ENCODE measurements at places on chromosomes 5 and 9.
A peak's percentile ranks its signal among the peaks of the same experiment; 100 is the strongest.

DNA sequence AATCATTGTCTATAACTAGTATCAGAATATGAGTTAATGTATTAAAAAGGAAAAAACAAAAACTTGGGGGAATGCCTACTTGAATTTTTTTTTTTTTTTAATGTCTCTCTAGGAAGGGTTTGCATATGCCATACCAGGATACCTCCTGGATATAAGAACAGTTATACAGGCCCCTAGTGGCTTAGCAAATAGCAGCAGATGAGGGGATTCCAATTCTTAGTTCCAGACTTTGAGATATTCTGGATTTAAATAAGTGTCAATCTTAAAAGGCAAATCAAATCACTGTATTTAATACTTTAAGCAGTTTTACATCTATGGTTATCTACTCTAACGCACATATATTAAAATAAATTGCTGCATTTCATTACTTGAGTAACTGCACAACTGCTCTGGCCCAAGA, 1055.5 kb upstream of the DMAC1 start:
- DNase-seq, result no peak

DNA sequence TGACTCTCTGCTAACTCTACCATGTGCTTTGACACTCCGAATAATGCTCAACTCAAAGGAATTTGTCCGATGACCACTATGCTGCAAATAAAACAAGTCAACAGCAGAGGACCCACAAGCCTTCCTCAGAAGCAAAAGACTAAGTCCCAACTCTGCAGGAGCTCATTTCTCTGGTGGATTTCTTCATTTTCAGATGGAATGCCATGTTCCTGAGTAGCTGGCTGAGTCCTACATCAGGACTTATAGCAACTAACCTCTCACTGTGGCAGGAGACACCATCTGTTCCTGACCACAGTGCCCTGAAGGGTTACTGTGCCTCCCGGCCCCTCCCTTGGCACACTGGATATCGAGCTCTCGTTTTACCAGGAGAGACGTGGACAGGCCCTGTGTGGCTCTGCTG, 20.8 kb downstream of the LHFPL2 start:
- DNase-seq, result peak; percentile 69

DNA sequence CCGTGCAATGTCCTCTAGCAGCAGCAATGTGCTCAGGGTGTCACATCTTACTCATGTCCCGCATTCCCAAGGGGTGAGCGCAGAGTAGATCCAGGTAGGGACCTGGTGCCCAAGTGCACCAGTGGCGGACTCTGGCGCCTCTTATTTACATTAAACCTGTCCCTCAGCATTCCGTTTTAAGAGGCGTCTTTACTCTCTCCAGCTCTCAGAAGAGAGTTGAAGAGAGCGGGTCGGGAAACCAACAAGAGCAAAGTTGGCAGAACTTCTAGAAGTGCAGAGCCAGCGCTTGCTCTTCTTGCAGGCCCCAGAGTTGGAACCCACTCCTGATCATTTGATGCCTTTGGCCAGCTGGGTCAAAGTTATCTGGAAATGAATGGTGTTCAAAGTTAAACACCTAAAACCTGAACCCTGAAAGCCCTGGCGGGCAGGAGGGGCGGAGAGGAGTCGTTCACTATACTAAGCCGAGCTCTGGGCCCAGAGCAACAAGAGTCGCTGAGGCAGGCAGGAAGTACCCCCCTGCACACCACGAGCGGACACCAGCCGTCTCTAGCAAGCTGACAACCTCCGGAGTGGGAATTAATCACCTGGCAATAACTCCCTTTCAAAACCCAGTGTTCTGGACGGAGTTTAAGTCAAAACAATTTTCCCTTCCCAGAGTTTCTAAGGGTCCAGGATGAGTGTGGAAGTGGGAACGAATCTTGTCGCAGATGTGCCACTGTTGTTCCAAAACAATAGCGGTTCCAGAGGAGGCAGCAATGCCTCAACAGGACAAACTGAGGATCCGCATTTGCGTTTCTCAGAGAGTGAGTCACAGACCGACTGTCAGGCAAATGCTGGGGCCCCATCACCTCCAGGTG, 122.8 kb downstream of the TMEM161B start:
- DNase-seq, result peak; percentile 5

DNA sequence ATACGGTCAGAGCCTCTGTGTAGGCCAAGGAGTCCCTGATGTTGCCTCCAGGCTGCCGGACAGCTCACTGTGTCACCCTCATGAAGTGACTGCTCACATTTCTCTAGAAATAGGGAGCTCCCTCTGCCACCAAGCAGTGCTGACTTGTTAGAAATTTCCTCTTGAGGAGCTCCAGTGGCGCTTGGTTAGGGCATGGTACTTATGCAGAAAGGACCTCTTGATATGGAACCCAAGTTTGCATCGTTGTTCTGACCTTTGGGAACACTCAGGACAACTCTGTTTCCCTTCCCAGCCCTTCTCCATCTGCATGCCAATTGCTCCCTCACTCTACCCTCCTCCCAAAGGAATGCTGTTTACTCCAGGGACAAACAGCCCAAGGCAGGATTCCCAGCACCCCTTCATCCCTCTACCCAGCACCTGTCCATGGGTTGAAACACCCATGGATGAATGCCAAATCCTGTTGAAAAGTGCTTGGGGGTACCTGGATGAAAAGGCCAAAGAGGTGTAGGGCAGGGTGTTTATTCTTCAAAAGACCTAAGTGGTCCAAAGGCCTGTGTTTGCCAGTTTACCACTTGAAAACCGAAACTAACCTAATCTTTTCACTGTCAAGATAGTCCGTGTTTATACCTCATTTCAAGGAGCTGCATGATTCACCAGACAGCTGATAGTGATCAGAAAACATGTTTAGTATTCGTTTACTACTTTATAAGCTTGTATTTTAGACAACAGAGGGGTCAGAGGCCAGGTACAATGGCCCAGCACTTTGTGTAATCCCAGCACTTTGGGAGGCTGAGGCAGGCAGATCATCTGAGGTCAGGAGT, 51.1 kb downstream of the KLF4 start:
- DNase-seq, result no peak

DNA sequence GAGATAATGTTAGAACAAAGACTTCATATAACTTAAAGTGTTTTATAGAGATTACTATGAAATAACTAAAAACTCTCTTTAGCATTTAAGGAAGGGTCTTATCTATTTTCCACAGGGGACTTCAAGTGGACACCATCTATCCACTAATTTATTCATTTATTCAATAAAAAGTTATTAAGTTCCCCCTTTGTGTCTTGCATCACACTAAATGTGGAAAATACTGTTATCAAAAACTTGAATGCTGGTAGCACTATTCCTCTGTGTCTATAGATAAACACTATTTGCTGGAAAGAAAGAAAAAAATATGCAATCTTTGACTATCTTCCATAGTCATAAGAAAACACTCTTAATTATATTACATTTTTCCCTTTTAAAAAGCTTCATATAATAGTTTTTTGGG, 20.1 kb upstream of the ZNF622 start:
- DNase-seq, result no peak

DNA sequence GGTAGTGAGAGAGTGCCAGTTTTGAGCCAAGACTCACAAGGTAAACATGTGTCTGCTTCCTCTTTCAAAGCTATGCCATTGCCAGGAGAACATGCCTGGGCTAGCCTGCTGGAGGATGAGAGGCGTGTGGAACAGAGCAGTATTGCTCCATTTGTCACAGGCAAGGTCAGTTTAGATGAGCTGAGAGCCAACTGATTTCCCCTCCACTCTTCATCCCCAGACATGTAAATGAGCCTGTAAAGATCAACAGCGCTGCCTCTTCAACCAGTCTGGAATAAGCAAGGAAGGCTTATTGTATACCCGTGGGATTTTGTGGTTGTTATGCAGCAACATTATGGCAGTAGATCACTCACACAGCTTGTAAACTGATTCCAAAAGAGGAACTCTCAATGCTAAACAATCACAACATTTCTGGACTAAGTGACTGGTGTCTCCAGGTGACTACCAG, 8.2 kb upstream of the GDNF start:
- DNase-seq, result peak; percentile 62

DNA sequence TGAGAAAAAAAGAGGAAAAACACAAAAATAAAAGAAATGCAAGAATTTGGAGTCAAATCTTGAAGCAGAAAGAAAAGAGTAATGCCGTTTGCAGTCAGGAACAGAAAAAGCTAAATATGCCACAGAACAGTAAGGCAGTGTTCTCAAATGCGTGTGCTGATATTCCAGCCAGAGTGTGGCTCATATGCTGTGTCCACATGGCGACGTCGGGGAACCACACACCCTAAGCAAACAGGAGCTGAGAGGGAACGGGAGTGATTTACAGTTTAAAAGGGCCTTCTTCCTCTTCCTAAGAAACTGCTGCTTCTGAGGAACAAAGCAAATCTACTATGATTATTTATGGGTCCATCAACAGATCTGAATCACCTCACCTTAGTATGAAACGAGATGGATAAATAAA, 42.7 kb downstream of the DDX31 start:
- DNase-seq, result no peak

- no peak for DNase-seq
These were observed 57.4 kb upstream of the NOTCH1 start for GRCh38 chr9:136603216-136603615.

DNA sequence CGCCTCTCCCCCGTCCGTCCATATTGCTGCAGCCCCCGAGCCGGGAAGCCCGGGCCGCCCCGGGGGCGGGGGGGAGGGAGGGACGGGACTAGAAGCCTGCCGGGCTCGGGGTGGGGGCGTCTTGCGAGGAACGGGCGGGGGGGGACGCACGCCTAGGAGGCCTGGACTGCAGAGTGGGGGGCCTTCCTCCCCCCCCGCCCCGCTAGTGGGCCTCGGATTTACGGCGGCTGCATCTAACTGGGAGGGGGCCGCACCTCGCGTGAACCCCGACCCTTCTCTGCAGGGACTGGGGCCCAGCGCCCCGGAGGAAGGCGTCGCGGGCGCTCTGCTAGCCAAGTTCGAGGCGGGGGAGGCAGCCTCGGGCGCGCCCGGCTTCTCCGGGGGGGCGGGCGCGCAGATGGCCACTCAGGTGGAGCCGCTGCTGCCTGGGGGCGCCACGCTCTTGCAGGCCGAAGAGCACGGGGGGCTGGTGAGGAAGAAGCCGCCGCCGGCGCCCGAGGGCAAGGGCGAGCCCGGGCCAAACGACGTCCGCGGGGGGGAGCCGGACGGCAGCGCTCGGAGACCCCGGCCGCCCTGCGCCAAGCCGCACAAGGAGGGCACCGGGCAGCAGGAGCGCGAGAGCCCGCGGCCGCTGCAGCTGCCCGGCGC, at the start of gene LARP1:
TSS of gene LARP1 (plus strand) at position 17 of the 648 bp plus-strand sequence. CDS start at position 398, 381 bp downstream.
- DNase-seq, result peak; percentile 61

DNA sequence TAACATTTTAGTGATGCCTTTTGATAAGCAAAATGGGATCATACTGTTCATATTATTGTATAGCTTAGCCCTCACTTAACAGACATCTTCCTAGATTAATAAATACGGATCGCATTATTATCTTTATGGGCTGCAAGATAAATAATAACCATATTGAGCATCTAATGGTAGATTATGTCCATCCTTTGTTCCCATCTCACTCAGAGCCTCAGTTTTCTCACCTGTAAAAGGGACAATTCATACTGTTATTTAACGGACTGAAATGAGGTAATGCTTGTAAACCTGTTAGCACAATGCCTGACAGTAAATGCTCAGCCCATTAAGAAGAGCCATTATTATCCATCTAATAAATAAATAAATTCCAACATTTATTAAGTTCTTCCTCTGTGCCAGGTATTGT, 3.0 kb upstream of the RPL26L1 start:
- no peak for DNase-seq

GRCh38 chr5:111699976-111700375, 57.0 kb downstream of the NREP start:
- no peak for DNase-seq

DNA sequence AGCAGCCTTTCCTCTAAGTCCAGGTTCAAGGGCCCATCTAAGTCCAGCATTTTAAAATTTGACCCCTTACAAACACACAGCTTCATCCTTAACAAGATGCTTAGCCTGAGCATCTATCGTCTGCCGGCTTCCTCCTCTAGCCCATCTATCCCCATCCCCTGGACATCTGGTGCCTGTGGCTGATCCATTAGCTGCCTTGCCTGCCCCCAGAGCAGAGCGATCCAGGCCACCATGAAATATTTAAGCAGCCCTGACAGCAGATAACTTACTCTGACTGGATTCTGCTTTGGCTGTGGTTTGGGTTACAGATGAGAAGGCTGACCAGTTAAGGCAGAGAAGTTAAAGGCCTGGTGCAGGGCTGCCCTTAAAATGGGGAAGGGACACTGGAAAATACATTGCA, 30.9 kb upstream of the CPEB4 start:
- DNase-seq, result no peak
